RPMI7951 (cell line): ENCODE measurements at places on chromosomes 16 and 17. TPM values are rescaled to one million over a fixed set of nuclear protein-coding genes. Genes with fewer than 3 reads are reported as not detected.

DRC3 gene
- total RNA-seq, result 0.59 and 2.2 TPM in 2 replicates

NLE1 gene
- 13.1 and 13.5 TPM in 2 replicates for total RNA-seq

WNT9B gene
- not detected in 2 replicates for total RNA-seq

SLC35G6 gene
- not detected in 2 replicates for total RNA-seq

IL17C gene
- not detected in 2 replicates for total RNA-seq

TNS4 gene
- not detected in 2 replicates for total RNA-seq
